ENCODE measurements at places on chromosomes 11 and 22.

DNA sequence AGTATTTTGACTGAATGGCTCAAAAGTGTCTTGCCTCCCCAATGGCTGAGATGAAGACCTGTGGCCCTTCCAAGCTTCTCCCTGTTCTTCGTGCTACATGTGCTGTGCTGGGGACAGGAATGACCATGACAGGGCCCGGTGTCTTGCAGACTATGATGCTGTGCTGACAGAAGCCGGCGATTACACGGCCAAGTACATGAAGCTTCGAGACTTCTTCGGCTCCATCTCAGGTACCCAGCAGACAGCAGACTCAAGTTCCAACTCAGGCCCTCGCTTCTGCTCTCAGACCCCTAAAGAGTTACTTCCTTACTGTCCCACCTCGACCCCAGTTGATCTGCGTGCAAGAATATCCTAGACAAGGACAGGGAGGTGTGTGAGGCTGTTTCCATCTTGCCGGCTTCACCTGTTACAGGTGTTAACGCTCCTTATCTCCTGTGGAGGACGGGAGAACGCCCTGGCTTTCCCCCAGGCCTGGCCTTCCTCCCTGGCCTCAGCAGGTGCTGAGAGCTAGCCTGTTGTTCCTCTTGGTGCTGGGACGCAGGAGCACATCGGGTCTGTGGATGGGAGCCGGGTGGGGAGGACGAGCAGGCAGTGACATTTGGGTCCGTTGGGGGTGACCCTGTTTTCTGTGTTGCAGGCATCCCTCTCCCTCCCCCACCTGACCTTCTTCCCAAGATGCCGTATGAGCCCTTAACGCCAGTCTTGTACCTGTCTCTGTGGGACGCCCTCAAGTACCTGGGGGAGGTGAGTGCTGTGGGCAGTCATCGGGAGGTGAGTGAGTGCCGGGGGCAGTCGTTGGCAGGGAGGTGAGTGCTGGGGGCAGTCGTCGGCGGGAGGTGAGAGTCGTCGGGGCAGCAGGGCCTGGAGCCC, 38.1 kb downstream of the GLB1L2 start:
- DNase-seq: no peak

GRCh38 chr22:36629320-36629719, 74.2 kb downstream of the CACNG2 start:
- no peak for DNase-seq

DNA sequence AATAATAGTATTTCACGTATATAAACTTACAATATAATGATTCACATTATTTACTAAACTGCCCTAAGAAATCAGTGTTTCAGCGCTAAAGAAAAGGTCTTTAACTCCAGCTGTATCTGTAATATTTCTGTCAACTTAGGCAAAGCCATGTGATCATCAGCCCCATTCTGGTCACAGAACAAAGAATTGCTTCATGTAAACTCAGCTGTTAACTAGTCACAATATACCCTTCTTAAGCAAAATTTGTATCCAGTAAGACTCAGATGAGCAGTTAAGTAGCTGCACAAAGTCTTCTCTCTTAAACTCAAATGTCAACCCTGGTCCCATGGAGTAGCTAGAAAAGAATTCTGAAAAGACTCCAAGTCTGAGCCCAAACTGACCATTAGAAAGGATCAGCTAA, 26.6 kb downstream of the HPS5 start:
- DNase-seq: no peak

DNA sequence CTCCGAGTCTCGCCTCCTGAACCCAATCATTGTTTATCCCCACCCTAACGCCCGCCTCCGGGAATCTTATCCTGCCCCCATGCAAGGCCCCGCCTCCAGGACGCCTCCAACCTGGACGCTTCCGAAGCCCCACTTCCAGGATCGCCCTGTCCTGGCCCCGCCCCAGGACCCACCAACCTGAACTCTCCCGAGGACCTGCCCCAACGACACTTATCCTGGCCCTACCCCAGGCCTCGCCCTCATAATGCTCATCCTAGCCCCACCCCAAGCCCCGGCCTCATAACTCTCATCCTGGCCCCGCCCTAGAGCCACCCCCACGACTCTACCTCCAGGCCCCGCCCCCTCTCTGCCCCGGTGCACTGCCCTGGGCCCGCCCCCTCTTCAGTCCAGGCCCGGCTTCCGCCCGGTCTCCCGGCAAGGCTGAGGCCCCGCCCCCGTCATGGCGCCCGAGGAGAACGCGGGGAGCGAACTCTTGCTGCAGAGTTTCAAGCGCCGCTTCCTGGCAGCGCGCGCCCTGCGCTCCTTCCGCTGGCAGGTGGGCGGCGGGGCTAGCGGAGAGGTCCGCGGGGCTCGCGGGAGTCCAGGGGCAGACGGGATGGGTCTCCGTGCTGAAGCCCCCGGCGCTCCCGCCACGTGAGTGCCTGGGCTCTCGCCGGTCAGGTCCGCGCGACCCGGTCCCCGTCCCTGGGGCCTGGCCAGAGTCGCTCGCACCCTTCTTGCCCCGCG, 45.7 kb upstream of the DEFB108B start:
- DNase-seq: peak; percentile 94

GRCh38 chr11:128564642-128565245, 22.6 kb downstream of the ETS1 start:
- DNase-seq: no peak

DNA sequence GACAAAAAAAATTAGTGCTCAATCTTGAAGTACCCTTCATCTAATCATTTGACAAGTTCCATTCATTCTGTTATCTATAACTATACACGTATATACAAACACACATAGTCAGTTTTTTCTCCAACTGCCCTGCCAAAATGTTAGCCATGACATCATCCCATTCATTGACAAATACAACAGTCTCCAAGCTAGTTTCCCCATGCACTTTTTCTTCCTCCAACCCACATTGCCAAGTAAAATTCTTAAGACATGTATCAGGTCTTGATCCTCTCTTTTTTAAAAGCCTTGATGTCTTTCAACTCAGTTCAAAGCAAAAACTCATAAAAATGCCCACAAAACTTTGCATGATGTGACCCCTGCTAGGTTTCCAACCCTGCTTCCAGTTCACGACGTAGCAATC, 58.1 kb downstream of the DDI1 start:
- DNase-seq: no peak

DNA sequence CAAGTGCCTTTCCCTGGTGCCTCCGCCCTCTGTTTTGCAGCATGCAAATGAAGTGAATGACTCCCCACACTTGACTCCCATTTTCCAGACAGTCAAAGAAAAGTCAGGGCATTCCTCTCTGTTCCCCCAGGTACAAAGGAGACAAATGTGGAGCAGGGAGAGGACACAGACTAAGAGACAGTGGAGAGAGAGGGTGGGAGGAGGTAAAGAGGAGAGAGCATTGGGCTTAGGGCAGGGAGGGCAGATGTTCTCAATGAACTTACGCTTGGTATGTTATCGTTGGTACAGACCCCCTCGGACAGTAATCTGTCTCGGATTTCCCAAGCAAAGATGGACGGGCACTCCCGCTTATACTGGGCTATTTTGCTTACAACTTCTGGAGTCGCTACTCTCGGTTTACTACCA, 9.8 kb downstream of the PAX6 start:
- no peak for DNase-seq

DNA sequence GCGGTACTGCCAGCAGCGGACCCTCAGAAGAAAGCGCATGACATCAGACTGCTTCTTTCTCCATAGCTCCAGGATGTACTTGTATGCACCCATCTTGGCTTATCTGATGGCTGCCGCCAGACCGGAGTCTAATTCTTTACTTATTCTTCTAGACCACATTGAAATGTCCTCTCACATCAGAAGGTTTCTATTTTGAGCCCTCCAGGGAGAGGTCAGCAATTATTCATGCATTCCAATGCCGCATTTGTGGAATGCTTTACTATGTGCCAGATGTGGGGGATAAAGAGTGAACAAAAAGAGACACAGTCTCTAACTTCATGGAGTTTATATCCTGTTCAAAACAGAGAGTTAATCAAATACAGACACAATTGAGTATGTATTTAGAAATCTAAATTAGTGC, 230.1 kb downstream of the MIAT start:
- no peak for DNase-seq

DNA sequence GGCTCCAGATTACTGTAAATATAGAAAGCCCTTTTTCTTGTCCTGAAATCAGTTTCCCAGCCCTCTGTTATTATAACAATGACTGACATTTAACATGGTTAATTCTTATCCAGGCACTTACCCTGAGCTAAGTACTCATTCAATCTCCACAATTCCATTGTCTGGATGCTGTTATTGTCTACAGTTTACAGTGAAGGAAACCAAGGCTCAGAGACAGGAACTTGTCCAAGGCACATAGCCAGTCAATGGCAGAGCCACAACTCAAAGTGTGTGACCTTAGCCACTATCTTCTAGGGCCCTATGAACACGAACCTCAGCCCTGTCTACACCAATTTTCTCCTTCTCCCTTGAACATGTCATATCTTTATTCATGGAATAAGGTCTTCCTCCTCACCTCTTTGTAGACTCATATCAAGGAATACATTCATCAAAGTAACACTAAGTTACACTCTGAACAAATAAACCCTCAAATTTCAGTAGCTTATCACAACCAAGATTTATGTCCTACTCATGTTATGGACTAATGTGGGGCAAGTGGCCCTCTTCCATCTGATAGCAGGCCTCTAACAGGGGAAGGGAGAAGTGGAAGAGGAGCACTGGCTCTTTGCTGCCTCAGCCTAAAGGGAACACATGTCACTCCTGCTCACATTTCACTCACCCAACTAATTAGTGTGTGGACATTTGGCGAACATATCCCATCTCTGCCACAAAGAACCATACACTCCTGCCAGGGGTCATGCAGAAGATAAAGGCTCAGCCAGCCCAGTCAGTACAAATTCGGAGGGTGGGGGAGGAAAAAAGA, 39.3 kb upstream of the APLNR start:
- no peak for DNase-seq

DNA sequence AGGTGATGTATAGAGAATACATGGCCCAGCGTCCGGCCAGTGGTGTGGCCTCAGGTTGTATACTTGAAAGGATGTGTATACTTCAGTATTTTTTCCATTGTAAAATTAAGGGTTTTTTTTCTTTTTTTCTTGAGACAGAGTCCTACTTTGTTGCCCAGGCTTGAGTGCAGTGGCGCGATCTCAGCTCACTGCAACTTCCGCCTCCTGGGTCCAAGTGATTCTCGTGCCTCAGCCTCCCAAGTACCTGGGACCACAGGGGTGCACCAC, 15.8 kb downstream of the ZBTB16 start:
- DNase-seq: no peak

GRCh38 chr11:28058333-28058732, 49.6 kb downstream of the KIF18A start:
- no peak for DNase-seq
